Renal cortical epithelial cell (primary cell): ENCODE measurements at places on chromosomes 5 and 9. TPM values are rescaled to one million over a fixed set of nuclear protein-coding genes. Genes with fewer than 3 reads are reported as not detected.

DNA sequence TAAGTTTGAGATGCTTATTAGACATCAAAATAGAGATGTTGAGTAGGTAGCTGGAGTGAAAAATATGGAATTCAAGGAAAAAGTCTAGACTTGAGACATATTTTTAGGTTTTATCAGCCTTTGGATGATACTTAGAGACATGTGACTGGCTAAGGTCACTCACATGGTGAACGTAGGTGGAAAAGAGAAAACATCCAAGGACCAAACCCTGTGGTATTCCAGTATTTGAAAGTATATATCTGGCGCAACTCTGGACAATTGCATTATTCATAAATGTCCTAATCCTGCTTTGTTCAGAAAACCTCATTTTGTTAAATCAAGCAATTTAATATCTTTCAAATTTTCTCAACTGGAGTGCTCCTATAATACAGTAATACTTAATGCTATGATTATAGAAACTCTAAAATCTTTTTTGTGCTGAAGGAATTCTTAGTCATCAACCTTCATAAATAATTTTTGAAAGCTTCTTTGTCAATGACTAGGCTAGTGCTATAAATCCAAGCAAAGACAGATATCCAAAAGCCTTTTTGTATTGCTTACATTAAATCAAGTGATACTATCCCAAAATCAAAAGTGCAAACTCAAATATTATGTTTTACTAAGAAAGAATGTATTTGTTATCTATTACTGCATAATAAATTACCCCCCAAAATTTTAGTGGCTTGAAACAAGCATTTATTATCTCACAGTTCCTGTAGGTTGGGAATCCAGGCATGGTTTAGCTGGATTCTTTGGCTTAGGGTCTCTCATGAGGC, 452.0 kb downstream of the ENC1 start:
- no peak for DNase-seq

DNA sequence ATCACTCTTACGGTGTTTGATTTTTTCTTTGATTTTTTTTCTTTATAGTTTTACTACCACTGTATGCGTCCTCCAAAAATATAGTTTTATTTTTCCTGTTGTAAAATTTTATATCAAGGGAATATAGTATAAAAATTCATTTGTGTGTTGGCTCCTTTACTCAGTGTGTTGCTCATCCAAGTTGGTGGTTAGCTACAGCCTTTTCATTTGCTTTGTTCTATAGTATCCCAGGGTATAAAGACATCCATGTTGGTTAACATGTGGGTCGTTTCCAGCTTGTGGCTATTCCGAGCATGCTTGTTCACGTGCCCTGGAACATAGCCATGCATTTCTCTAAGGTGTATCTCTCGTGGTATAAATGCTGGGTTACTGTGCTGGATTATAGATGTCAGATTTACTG, 54.8 kb upstream of the DAB2 start:
- no peak for DNase-seq

DNA sequence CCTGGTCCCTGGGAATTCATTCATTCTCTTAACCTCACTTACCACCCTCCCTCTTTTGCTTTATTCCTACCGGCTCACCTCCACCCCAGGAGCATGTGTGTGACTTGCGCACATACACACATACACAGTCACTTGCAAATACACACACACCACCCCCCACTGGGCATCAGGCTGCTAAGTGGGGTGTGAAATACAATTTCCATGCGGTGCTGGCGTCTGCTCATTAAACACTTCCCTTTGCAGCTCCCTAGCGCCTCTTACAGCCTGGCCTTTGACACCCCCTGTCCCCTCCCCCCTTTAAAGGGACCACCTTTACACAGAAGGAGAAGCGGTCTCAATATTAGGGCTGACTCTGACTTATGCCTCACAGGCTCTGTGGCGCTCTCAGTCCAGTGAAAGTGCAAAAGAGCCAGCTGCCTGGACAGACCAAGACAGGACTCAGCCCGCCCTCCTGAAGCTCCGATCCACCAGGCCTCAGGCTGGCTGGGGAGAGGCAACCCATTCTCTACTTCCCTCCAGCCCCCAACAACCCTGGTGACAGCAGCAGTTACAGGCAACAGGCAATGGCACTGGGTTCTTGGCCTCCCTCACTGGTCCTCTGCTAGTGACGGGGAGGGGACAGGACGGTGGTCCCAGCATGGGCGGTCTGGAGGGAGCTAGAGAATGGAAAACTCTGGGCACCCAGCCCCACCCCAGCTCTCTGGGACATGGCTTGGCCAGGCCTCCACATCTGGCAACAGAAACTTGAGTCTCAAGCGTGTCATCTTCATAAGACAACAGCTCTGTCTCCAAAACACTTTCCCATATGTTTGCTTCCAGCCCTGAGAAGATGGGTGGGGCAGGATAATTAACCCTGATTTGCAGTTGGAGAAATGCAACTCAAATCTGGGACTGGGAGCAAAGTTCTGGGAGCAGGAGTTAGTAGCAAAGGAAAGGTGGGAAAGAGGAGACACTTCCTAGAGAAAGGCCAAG, 12.0 kb downstream of the ENHO start:
- no peak for DNase-seq

GRCh38 chr9:119368681-119369581, at the start of gene BRINP1:
Gene BRINP1 (minus strand): TSS chr9:119369435. CDS start chr9:119313355, 56,080 bp downstream.
- DNase-seq: peak; percentile 11

Gene CDKN2A
- 25.0 and 36.3 TPM in 2 replicates for total RNA-seq

Gene SOHLH1
- not detected in 2 replicates for total RNA-seq
